NCI-H526 treated with DMSO at 0.1 percent for 48 hours (cell line): ENCODE measurements at places on chromosomes 3 and 15.
A peak's percentile ranks its signal among the peaks of the same experiment; 100 is the strongest.

GRCh38 chr3:126179825-126180476, 435 bp downstream of the ALDH1L1 start:
- DNase-seq, result no peak

DNA sequence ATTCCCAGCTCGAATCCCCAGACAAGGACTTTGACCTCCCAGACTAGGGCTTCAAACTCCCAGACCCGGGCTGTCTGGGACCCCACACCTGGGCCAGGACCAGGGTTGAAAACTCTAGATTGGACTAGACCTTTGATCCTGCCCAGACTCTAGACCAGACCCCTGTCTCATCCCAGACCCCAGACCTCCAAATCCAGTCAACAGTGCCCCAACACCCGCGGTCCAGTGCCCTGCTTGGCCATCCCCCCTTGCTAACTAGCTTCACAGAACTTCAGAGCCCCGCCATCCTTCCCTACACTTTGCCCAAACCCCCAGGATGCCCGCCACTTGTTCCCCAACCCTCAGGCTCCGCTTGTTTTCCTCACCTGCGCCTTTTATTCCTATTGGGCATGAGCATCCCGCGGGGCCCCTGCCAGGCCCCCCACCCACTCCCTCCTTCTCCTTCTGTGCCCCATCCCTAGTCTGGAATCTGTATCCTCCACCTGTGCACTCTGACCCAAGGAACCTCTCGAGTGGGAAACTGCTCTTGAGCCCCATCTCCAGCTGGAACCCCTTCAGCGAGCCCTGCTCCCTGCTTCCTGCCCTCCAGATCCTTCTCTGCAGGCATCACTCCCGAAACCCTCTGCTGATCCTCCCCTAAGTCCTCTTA, 604 bp downstream of the GNAI2 start:
- no peak for DNase-seq

- DNase-seq, result no peak
These were observed 29.5 kb downstream of the KLHL24 start for GRCh38 chr3:183664913-183665381.

DNA sequence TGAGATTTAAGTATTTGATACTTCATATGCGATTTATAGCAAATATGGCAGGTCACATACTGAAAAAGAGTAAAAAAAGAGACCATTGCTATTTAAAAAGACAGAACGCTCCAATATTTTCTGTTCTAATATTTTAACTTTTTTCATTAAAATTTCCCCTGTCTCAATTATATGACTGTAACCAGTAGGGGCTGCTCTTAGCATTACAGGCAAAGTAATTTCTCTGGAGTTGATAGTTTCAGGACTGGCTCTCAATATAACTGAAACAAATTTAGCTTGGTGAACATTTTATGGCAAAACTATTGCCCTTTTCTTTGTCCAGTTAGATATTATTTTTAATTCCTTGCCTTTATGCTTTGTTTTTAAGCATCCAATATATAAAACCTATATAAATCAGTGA, 286.3 kb upstream of the ROBO2 start:
- DNase-seq, result no peak

GRCh38 chr15:43253431-43254403, 13.0 kb downstream of the TGM5 start:
- DNase-seq, result no peak

DNA sequence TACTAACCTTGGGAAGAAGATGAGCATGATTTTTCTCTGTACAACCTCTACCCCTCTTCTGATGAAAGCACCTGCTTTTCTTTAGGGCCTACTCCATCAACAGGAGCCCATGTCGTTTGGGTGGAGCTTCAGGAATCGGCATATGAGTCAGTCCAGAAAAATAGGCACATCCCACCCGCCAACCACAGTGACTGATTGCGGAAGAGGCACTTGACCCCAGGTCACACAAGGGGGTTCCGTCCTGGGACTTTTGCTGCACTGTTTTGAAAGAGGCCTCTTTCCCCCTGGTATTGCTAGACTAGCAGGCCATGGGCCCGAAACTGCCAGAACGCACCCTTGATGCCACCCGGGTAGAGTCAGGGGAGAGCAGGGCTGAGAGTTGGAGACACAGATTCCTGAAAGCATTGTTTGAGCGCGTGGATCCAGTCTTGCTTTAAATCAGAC, 19.3 kb upstream of the NRROS start:
- DNase-seq, result no peak

DNA sequence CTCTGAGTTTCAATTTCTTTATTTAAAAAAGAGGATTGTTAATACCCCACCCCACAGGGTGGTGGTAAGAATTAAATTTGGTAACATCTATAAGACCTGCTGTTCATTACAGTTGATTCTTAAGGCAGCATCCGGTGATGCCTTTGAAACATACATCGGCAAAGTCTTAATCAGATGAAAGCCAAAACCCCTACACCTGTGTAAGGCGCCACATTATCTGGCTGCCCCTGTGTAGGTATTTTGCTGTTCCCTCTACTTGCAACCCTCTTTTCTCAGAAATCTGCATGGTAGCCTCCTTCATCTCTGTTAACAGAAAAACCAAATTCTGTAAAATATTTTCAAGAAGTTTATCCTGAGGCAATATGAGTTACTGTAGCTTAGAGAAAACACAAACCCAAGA, 90.0 kb downstream of the ST6GAL1 start:
- DNase-seq, result no peak

GRCh38 chr3:13937131-13937530, 57.3 kb upstream of the WNT7A start:
- DNase-seq, result no peak

DNA sequence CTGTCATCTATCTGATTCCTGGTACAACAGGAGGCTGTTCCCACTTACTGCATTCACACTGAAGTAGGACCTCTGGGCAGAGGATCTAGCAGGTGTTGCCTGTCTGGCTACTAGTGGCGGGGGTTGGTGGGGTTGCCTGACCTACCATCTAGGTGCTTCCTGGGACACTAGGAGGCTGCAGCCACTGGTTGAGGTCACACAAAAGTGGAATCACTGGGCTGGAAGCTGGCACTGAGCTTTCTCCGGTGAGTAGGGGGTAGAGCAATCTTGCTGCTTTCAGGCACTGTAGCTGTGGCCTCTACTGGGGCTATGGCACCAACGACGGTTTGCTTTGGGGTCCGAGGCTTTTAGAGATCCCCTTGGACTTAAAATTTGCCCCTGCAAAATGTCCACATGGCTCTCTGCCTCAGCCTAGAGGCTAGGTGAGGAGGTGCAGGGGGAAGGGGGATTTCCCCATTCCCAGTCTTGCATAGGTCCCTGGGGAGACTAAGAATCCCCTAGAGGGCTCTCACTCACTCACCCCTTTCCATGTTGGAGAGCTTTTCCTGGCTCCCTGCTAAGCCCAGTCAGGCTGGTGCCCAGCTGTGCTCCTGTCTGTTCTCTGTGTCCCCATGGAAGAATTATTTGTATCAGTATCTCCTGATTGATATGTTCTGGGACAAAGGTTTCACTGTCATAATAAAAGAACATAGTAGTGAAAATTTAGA, 397.7 kb upstream of the EPHA6 start:
- no peak for DNase-seq

DNA sequence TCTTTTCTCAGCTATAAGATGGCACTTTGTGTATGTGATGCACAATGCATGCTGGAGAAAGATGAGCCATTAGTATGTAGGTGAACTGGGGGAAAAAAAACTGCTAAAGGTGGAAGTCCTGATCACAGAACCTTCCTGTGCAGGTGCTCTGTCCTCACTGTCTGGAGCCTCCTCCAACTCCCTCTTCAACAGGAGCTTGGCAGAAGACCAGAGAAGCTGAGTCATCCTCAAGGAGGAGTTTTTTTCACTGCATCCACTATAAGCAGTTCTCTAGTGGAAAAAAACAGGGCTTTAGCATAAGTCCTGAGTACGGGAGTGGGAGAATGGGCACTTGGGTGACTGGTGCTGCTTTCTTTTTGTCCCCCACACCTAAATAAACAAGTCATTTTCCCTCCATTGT, 168.4 kb upstream of the CADPS start:
- no peak for DNase-seq

DNA sequence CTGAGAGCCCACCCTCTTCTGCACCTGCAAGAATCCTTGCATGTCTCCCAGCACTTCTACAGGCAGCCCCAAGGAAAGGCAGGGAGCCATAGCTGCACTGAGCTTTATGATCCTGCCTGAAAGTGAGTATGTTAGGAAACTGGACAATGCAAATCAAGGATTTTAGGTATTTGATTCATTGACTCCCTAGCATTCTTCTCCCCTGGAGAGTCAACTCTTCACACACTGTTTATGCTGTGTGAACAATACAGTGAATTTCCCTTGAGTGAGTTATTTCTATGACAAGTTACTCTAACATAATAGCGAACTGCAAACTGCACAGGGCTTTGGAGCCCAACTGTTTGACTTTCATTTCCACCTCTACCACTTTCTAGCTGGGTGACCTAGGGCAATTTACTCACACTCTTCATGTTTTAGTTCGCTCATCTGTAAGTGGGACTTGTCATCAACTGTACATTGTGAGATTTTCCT, 96.0 kb upstream of the PHLDB2 start:
- DNase-seq, result no peak

GRCh38 chr3:47365213-47366153, 15.3 kb upstream of the PTPN23 start:
- DNase-seq, result no peak

DNA sequence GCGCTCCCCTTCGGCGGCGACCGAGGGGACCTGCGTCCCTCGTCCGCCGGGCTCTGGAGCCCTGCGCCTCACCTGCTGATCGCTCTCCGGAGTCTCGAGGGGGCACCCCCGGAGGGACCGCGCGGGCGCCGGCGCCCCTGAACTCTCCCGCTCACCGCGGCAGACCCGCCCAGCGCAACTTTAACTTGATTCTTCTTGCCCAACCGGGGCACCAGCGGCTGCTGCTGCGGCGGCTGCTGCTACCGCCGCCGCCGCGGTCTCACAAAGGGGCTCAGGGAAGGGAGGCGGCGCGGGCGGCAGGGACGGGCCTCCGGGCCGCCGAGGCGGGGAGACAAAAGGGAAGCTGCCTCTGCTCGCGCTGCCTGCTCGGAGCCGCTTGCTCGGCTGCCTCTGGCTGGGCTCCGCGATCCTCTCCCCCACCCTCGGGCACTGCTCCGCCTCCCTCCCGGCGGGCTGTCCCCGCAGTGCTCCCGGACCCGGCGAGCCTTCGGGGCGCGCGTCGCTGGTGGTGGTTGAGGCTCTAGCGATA, at the start of gene PPM1L:
PPM1L (plus strand) TSS at position 456 of the 529 bp plus-strand sequence.
- peak; percentile 79 for DNase-seq

- no peak for DNase-seq
These were observed 240.0 kb upstream of the ARHGEF26 start for GRCh38 chr3:153881201-153881600.

- no peak for DNase-seq
These were observed 194.9 kb downstream of the CHST2 start for GRCh38 chr3:143314251-143315093.

DNA sequence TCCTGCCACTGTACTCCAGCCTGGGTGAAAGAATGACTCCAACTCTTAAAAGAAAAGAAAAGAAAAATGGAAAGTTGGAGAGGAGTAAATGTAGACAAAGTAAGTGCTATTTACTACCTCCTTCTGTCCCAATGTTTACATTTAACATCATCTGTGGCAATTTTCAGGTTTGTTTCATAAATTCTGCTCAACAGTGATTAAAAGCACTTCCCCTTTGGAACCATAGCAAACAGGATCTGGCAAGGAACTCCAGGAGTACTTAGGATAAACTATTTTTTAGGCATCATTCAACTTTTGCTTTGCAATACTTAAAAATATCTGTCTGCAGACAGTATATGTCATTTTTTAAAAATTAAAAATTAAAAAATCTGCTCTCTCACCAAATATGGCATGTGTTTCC, 5.5 kb upstream of the CX3CR1 start:
- DNase-seq, result no peak

DNA sequence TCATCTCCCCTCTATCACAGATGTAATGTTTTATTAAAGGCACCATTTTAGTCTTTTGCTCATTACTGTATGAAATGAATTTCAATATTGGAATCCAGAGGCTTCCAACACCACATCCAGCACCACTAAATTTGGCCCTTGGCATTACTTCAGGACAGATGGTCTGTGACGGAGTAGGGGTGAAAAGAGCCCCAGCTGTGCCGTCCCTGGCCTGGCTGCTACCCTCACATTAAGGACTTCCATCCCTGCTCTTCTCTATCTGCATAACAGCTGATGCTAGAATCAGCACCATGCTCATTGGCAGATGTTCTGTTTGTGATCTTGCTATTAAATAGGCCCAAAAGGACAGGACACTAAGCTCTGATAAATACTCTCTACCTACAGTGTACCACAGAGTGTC, 152.9 kb downstream of the IL1RAP start:
- no peak for DNase-seq

DNA sequence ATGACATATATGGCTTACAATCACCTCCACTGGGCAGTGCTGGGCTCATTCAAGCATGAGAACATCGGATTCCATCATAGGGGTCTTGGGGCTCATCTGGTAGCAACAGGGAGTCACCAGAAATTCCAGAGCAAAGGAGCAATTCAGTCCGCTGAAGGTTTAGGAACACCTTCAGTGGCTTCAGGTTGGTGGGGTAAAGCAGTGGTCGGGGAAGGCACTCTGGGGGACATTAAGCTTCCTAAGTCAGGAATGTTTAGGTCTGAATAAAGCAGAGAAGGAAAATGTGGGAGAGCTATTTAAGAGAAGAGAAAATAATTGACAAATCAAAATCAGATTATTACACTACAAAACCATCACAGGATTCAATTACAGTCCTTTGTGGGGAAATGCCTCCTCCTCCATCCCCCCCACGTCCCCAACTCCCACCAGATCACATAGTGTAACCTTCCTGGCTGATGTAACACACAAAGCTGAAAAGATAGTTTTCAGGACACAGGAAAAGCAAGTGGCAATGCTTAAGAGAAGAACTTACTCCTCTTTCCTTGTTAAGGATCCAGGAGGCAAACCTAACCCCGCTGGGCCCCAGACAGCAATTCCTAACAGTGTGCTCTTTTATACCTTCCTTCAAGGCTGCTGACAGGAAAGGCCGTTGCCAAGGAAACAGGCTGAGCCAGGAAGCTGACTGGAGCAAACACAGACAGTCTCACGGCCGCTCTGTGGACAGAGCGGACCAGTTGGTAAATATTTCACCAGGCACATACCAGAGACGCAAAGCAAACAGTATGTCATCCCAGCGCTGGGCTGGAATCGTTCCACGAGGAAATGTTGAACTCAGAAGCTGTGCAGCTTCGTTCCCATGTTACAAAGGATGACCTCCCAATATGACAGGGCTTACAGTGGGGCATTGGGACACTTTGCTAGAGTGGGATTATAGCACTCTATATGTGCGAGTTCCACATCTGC, 57.5 kb upstream of the LMCD1 start:
- peak; percentile 80 for DNase-seq

GRCh38 chr3:122609798-122610559, 32.5 kb downstream of the PARP15 start:
- no peak for DNase-seq

GRCh38 chr15:99414755-99415731, 150.7 kb upstream of the MEF2A start:
- DNase-seq, result no peak
